ENCODE measurements at places on chromosomes 1 and 21. TPM values are rescaled to one million over a fixed set of nuclear protein-coding genes. Genes with fewer than 3 reads are reported as not detected.

The FOXO6 gene
- total RNA-seq = not detected

The HSPB7 gene
- total RNA-seq = 3.5 TPM

The CDC42BPA gene
- 113 TPM for total RNA-seq

The LYST gene
- 88.9 TPM for total RNA-seq

The FCGR3A gene
- total RNA-seq = not detected

The LACTBL1 gene
- total RNA-seq = not detected

The TMEM63A gene
- total RNA-seq = 26.3 TPM

The TMPRSS2 gene
- total RNA-seq = not detected

The ARHGAP29 gene
- 50.3 TPM for total RNA-seq

The ELF3 gene
- total RNA-seq = 0.32 TPM

The LEMD1 gene
- total RNA-seq = not detected

The VPS13D gene
- 55.3 TPM for total RNA-seq
